ENCODE measurements at places on chromosomes 7 and 10.
A peak's percentile ranks its signal among the peaks of the same experiment; 100 is the strongest.

- DNase-seq: peak; percentile 74
Measured at GRCh38 chr10:77391605-77392235, 245.9 kb downstream of the KCNMA1 start.

DNA sequence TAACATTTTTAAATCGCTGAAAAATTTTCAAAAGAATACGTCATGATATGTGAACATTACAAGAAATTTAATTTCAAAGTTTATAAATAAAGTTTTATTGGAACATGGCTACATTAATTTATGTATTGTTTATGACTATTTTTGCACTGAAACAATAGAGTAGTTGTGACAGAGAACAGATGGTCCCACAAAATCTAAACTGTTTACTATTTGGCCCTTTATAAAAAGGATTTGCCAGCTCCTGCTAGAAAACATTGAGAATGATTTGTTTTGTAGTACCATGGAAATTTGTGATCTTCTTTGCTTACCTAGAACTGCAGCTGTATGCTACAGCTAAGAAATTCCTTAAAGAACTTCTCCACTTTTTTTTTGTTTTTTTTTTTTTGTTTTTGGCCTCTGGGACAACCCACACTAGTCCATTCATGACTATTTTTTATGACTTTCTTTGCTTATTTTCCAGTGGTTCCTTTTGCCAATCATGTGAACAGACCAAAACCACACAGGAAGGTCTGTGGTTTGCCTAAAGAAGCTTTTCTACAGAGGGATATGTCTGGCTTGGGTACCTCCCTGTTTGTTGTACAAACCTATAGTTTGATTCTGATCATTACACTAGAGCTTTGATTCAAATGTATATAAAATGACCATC, 55.7 kb downstream of the ST7 start:
- DNase-seq: no peak

DNA sequence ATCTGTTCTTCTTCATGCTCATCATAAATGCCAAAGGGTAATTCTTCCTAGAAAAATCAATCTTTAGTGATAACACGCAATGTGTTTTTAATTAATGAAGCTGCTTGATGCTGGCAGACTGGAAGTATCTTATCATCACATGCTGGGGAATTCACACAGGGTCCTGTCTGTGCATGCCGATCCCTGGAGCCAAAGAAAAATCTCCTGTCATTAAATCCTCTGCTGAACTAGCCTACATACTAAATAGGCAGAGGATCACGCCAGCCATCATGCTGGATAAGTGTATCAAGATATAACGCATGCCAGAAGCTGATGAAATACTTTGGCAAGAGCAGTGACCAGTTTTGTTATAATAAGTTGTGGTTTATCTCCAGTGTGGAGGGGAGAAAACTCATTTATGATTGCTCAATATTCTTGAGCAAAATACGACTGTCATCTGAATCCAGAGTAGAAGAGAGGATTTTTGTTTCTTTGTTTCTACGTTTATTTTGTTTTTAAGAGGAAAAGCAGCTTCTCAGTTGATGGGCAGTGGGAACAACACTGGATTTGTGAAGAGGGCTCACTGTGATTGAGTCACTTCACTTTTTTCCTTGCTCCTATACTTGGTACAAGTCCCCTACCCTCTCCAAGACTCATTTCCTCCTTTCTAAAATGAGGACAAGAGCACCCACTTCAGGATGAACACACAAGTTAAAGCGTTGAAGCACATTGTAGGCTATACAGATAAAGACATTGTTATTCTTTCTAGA, 649.1 kb downstream of the TNS3 start:
- DNase-seq: no peak

GRCh38 chr7:137151041-137151689, 192.4 kb downstream of the PTN start:
- no peak for DNase-seq

DNA sequence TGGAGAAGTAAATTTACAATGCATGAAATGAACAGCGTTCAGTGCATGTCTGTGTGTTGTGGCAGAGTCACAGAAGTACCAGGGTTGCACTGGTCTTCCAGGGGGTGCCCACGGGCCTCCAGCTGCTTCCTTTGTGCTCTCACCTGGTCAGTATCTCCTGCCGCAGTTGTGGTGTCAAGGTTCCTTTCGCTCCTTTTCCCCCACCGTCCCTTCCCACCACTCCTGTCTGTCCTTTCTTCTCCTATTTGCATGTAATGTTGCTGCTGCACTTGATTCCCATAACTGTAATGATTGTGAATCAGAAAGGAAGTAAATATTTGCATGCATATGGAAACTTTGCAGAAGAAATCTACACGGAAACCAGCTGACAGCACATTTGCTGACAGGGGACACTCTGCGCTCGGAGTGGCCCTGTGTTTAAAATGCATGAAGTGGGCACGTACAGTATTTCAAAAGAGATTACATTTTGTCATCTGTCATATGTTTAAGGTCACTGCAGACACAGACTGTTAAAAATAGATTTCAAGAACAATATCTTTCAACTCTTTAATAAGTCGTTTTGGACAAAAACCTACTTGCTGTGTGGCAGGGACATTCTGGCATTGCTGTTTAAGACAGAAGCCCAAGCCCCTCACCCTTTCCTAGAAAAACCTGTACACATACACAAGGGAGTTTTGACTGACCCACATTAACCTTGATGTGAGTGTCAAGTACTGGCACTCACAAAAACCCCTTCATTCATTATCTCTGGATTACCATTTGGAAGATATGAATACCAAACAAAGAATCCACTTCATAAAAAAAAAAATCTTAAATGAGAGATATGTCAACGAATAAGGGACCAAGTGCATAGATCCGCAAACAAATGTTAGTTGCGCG, 336.7 kb upstream of the KLF6 start:
- DNase-seq: no peak

GRCh38 chr7:43108255-43109011, 4.0 kb upstream of the HECW1 start:
- peak; percentile 73 for DNase-seq

GRCh38 chr7:33792547-33793105, 112.7 kb upstream of the BMPER start:
- DNase-seq: no peak

DNA sequence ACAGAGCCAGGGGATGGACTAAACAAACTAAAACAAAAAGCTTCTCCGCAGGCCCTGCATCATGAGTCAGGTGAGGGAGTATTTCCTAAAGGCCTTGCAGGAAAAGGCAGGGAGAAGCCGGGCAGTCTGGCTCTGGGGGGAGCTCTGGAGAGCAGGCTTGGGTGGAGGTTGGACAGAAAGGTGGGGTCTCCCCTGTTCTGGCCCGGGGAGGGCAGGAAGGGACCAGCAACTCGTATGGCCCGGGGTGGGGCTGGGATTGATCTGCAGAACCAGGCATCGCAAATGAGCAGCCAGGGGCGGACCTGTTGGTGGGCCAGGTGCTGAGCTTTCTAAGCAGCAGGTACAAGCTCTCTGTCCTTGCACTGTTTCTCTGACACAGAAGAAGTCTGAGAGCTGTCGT, 235.2 kb downstream of the TCERG1L start:
- DNase-seq: no peak

Data from omental fat pad (tissue), 4 donors.